ENCODE measurements at places on chromosomes 12 and 14.

GRCh38 chr14:59630288-59630963 is 53.8 kb upstream of the CCDC175 start:
- DNase-seq = peak; percentile 66

DNA sequence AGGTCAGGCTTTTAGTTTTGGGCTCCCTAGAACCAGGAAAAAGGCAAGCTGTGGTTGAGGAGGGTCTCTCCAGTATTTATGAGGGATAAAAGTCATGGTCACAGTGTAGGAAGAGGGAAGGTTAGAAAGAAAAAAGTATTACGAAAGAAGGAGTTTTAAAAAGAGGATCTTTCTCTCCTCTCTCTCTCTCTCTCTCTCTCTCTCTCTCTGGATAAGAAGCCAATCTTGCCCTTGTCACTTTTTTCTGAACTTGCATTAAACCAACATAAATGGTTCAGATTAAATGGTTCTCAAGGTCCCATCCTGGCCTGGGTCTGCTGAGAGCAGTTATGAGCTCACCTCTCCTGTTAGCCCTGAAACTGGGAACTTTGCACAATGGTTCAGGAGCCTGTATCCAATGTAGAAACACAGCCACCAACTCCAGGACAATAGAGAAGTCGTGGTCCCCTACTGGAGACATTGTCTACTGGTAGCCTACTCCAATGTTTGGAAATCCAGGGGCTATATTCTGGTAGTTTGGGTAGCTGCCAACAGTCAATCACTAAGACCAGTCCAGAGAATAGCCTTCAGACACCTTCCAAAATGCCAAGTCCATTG is 131.9 kb downstream of the DAD1 start:
- no peak for DNase-seq

DNA sequence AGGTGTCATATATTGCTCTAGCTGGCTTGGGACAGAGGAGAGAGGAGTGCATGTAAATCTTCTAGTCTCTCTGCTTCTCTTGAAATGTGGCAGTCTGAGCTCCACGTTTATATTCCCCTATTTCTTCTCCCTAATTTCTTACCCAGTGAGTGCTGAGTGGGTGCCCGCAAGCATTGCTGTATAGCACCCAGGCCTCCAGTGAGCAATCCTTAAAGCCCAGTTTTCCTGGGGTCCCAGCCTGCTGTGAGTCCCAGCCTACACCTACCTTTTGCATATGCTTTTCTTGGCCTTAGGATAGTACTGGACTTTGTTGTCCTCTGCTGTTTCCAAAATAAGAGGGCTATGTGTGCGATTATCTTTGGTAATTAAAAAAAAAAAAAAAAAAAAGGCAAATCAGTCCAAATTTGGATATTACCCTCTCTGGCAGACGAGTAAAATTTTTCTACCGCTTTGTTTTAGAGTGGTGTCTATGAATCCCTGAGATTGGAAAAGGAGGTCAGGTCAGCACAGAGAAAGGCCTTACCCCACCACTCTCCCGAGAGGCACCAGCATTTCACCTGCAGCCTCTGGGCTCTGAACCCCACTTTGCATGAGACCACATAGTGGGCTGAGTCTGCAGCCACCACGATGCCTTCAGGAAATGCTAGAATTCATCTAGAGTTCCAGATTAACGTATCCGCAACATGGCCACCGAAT is 1.1 kb downstream of the MGST1 start:
- no peak for DNase-seq

- no peak for DNase-seq
Observed at GRCh38 chr14:96039633-96040311, 610 bp downstream of the C14orf132 start.

DNA sequence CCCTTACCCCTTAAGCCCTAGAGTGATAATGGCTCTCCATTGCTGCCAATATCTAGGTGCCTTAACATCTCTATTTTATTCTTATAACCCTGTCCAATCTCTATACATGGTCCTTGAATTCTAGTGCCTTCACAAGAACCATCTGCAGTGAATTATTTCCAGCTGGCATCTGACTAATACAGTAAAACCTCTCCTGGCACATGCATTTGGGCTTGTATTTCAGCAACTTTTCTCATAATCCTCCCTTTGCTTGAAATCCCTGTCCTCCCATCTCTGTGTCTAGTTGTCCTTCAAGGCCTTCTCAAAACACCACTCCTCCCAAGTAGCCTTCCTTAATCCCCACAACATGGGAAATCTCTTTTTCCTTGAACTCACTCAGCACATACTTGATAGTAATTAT is 14.2 kb upstream of the HMGA2 start:
- DNase-seq = no peak

- DNase-seq = no peak
Observed at GRCh38 chr14:34175574-34175973, 224.7 kb upstream of the EGLN3 start.

Measured in NCI-H510A (cell line).